Iris pigment epithelial cell (primary cell): ENCODE measurements at places on chromosomes 1 and 21.

GRCh38 chr1:205091043-205091740 is 6.9 kb upstream of the TMEM81 start:
- peak; percentile 80 for DNase-seq

DNA sequence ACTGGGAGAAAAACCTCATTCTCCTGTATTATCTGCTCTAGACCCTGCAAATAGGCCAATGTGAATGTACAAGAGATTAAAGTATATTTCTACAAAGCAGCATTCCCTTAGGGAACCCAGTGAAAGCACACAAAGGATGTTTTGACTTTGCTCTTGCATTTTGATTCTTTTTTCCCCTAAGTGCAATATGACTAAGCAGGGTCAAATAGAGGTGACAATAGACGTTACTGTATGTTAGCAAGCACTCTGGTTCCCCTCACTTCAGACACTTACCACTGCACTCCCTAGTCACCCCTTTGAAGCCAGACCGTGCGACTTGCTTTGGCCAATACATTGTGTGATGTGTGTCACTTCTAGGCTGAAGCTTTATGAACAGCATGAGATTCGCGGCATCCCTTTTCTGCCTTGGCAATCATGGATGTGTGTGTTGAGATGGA is 209.7 kb downstream of the RHOU start:
- DNase-seq, result peak; percentile 68

DNA sequence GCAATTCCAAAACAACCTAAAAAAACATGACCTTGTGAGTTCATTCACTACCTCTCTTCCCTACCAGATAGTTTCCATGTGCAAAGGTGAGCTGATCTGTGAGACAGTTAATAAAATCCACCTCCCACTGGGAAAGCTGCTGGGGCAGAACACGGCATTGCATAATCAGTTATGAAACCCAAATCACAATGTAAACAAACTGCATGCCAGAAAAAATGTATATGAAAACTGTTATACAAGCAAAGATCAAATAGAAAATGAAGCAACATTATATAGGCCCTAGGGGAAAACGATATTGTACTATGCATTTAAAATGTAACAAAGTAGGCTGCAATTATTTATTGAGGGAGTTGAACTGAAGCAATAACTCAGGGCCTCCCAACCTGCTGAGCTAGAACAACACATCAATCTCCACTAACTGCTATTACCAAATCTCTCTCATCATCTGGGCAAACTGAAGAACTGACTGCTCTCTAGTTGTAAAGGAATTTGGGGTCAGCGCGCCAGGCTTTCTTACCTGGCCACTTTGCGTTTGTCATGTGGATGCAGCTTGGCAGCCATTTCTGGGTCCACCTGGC is 31.0 kb downstream of the TRIT1 start:
- peak; percentile 47 for DNase-seq

DNA sequence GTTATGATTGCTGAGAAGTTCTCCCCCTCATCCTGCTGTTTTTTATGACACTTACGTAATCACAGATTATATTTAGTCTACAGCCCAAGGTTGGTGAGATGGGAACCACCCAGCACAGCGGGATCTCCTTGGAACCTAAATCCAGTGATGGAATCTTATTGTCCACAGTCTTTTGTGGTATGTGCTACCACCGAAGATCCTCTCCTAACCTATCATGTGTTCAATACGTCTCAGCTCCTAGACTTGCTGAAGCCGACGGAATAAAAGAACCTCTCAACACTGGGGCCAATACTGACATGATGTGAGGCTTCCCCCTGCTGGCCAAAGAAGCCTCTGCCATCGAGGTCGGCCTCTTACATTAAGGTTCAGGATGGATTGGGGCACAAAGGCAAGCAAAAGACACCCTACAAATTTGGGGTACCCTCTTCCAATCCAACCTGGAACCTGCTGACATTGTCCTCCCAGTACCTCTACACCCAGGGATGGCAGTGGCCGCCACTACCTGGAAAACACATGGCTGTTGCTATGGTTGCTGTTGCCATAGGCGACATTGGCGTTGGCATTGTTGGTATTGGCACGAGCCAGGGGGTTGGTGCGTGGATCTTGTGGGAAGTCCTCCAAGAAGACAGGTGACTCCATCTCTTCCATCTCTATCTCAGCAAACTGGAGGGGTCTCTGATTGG is 19.4 kb upstream of the KIF21B start:
- DNase-seq, result peak; percentile 80

- no peak for DNase-seq
These were observed 8.0 kb upstream of the ZNF362 start for GRCh38 chr1:33248244-33248643.

DNA sequence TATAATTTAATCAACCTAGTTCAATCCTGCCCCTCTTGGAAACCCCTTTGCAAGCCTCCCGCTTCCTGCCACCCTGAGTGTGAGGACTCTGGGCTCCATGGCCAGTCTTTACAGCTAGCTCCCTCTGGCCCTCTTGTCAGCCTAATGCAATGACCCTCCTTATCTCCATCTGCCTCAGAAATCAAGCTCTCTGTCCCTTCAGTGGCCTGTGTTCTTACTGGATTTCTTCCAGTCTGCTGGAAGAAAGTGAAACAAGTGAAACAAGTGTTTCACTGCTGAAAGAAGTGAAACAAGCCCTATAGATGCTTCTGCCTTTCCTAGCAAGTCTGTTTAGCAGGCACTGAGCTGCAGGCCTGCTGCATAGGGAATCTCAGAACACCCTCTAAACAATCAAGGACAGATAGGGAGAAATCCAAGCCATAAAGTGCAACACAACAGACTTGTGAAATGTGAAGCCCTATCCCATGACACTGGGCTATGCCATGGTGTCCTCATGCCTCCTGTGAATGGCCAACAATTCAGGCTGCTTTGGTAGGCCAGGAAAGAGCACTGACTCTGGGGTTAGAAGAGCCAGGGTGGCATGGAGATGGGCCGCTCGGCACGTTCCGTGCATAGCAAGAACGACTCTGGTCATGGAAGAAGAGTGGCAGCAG is 55.9 kb downstream of the FAM163A start:
- DNase-seq, result no peak

GRCh38 chr1:213761845-213762407 is 225.8 kb upstream of the PROX1 start:
- DNase-seq, result no peak

DNA sequence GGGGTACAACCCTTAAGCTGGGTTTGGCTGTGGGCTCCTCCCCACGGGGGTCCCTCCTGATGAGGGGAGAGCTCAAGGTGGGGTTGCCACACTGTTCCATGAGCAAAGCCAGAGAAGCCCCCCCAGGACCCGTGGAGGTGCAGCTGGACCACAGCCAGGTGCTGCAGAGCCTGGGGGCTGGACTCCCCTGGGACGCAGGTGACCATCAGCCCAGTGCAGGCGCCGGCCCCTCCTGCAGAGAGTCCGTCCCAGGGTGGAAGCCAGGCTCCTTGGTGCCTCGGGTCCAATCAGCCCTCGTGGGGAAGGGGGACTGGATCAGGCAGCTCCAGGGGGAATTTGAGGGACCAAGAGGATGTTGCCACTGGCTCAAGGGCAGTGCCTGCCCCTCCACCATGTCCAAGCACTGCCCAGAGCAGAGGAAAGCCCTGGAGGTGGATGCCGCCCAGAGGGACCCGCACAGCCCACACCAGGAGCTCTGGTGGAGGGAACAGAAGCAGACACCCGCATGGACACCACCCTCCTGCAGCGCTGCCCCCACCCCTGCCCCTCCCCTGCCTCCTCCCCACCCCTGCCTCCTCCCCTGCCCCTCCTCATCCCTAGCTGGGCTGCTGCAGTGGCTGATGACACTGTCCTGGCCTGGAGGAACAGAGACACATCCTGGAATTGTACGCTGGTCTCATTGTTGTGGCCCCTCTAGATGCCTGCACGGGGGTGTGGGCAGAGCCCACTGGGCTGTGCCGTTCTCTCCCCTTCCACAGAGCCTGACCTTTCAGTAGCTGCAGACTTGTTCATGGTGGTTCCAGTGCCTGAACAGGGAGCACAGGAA is 30.8 kb upstream of the COL18A1 start:
- no peak for DNase-seq

DNA sequence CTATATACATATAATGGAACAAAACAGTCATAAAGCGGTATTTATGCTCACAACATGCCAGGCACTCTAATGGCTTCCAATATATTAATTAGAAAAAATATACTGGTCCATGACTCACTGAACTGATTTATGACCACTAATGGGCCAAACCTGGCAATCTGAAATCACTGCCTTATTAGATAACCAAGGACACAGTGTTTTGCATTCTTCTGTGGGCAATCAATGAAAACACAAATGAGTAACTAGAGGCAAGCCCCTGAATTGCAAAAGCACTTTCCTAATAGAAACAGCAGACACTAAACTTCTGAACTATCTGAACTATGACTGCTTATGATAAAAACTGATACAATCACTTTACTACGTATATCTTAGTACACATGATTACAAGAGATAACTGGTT is 3.5 kb downstream of the GCLM start:
- peak; percentile 73 for DNase-seq

- no peak for DNase-seq
These were observed 6.8 kb upstream of the C1orf210 start for GRCh38 chr1:43292216-43292615.

GRCh38 chr1:179153217-179153616 is 71.3 kb downstream of the TOR3A start:
- DNase-seq, result no peak

DNA sequence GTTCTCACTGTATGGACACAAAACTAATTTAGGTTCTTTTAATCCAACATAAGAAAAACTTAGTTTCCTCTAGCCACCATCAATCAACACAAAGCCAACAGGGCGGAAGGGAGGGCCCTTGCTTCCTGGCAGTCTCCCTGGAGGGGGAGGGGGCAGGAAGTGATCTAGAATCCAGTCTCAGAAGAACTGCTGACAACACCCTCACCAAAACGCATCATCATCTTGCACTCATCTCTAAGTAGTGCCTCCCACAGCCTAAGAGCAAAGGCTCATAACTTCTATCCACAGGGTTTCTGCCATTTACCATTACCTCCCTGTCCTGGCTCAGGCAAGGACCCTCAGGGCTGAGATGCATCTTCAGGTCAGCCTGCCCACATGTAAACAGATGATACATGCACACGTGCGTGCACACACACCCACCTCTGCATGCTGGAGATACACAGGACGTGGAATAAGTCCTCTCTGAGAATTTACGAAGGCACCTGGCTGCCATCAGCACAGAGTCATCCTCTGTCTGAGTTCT is 20.5 kb downstream of the HIVEP3 start:
- peak; percentile 80 for DNase-seq

DNA sequence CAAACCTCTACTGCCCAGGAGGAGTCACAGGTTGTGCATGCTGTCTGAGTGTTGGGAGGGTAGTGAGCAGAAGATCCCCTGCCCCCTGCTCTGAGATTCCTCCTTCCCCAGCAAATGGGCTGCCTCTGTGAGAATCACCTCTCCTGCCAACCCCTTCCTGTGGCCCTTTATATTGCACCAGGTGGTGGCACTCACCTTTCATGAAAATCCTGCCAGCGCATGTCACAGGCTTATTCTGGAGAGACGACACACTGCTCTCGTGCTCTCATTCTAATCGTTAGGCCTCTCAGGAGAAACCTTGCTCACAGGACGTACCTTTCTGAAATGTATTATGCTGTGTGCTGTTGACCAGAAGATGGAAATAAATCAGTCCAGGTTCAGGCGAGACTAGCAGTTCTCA is 113.7 kb downstream of the RGL1 start:
- no peak for DNase-seq
